ENCODE measurements at places on chromosomes 4 and X.

GRCh38 chrX:106791495-106791894 lies 11.0 kb upstream of the TBC1D8B start:
- DNase-seq: no peak

GRCh38 chr4:11814758-11815157 lies 386.1 kb upstream of the HS3ST1 start:
- no peak for DNase-seq

- DNase-seq: peak; percentile 26
Measured at GRCh38 chr4:127965803-127966175, 583 bp downstream of the ABHD18 start.

GRCh38 chr4:155738548-155738947 lies 20.3 kb upstream of the GUCY1B1 start:
- DNase-seq: no peak

DNA sequence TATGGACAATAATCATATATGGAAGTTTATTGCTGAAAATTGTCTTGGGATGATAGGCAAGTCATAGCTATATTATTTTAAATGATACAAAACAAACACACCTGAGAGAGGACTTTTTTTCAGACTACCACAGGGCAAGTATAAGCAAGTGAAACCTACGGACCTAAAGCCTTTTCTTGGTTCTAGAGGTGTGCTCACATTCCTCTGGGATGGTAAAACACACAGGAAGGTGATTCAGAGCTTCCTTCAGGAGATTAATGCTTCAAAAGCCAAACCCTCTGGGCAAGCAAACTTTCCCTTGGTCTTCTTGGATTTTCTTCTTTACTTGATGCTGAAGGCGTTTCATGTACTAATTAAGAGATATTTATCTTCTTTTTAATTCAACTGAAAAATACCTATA lies 60.1 kb upstream of the ACSL4 start:
- DNase-seq: no peak

- no peak for DNase-seq
Measured at GRCh38 chrX:19829814-19830213, 57.6 kb downstream of the SH3KBP1 start.

DNA sequence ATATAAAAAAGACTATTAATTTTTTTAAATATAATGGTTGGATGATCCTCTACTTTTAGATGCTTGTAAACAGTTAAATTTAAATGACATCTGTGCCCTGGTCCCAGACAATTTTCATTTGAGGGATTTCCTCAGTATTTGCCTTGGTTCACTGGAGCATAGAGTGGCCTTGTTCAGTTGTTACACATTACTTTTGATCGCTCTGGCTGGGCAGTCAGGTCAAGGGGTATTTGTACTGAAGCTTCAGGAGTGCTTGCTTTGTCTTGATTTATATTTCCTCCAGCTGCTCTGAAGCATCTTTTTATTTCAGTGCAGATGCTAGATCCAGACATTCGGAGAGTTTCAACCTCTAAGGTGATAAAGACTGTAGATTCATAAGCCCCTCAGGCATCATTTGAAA lies 50.0 kb downstream of the COMMD8 start:
- no peak for DNase-seq

DNA sequence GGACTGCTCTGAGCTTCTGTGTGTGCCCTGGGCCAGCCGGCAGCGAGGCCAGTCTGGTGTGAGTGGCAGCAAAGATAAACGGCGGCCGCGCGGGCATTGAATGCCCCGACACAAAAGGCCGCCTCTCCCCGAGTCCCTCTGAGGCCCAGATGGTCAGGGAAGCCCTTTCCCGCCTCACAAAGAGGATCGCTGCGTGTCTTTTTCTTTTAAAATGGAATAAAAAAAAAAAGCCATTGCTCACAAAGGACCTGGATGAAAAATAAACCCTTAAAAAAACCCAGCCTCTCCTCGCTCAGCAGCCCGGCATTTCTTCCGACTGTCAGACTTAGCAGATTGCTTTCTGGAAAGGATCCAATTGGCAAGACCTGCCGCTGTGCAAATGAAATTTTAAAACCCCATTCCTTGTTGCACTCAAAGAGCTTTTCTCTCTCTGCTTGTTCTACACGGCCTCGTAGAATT lies 578.7 kb downstream of the BCOR start:
- DNase-seq: no peak

- DNase-seq: no peak
Measured at GRCh38 chr4:24655971-24656370, 71.6 kb upstream of the DHX15 start.

- no peak for DNase-seq
Measured at GRCh38 chrX:3136161-3136961, 95.1 kb downstream of the ARSF start.

- DNase-seq: no peak
Measured at GRCh38 chr4:156137679-156138473, 184.2 kb upstream of the CTSO start.

DNA sequence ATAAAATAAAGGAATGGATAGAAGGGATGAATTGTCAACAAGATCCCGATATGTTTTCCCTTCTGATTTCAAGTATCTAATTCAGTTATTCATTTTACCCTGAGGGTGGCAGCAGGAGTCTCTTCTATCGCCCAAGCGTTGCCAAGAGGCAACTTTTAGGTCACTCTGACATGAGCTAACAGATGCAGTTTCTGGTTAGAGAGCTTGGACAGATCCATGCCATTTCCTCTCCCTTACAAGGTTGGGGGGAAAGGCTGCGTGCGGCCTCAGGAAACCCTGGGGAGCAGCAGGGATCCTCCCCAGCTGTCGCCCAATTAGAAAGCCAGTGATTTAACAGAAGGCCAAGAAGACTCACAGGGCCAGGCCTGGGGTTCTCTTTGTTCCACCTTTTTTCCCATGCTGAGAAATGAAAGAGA lies 35.3 kb upstream of the WAS start:
- DNase-seq: no peak

DNA sequence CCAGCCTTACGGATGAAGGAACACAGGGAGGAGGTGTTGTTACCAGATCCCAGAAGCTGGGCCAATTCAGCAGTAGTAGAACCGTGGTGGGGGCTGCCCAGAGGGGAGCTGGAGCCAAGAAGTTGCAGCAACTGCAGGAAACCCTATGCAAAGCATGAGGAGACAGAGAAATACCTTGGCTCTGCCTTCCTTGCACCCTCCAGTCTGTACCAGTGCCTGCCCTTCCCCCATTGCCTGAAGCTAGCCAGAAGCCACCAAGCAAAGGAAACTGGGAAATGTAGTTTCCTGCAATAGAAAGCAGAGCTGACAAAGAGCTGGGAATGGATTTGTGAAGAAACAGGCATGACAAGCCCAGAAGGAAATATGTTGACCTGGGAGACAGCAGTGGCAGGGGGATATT lies 108.7 kb upstream of the FUNDC1 start:
- DNase-seq: no peak

DNA sequence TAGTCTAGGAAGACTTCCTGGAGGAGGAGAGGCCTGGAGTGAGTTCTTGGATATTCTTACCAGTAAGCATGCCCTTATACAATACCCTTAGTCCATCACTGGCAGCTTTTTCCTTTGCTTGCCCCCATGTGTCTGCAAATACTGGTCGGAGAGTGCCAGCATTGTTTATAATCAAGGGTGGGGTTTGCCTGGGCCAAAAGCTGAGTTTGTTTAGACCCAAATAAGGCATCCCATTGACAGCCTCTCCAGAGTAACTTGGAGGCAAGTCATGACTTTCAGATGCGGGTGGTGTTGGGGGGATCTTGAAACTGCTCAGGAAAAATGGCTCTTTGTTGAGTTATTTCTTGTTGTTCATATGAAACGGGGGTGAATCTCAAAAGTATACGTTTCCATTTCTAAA lies 258.4 kb upstream of the TAPT1 start:
- no peak for DNase-seq

DNA sequence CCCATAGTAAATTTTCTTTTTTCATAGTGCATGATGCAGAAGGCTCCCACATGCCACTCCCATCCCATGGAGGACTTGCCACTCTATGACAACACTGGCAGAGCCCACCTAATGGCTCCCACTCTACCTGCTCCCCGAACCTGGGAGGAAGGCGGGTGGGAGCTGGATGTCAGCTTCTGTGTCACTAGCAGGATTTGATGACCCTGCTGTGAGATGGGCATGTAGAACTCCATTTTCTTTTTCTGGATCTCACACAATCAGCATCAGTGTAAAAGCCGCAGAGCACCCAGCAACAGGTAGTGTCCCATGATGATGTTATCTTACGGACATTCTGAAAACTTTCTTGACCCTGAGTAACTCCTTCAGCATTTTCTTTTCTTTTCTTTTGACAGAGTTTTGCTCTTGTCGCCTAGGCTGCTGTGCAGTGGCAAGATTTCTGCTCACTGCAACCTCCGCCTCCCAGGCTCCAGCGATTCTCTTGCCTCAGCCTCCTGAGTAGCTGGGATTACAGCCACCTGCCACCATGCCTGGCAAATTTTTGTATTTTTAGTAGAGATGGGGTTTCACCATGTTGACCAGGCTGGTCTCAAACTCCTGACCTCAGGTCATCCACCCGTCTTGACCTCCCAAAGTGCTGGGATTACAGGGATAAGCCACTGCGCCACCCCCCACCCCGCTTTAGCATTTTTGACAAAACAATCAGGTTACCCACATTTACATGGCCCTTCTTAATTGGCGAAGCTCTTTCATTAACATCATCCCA lies 15.0 kb upstream of the ADH1A start:
- no peak for DNase-seq

GRCh38 chrX:19373351-19373891 lies 29.7 kb downstream of the PDHA1 start:
- no peak for DNase-seq

- DNase-seq: no peak
Measured at GRCh38 chrX:21438792-21439191, 64.6 kb downstream of the CNKSR2 start.

DNA sequence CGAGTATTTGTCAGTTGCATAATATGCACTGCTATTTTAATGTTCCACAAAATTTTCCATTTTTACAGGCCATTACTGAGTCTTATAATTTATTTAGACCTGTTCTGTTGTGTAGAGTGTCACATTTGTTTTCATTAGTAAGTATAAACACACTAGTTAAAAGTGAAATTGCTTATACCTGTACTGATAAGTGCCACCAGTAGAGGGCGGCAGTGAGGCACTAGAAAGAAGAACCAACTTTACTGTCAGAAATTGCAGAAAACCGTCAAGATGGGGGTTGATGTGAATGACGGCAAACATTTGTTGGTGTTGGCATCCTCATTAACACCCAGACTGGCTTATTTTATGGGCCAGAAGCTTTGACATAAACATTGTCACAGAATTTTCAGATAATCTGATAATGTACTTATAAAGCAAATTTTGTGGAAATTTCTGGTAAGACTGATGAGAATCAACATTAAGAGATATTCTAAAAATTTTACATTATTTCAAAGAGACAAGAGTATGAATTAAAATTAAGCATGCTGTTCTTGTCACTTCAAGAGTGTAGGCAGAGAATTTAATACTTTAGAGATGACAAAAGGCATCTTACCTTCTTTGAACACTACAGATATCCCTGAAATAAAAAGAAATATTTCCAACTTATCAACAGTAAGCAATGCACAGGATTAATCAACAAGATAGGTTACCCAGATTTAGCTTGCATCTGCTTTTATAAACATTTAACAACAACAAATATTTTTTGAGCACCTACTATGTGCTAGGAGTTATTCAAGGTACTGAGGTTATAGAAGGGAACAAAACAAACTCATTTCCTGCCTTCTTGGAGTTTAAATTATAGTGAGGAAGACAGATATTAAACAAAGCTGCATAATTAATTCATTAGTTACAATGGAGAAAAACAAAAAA lies 24.9 kb downstream of the ALPK1 start:
- DNase-seq: peak; percentile 44

GRCh38 chr4:28686618-28687017 lies 1826.0 kb downstream of the STIM2 start:
- DNase-seq: no peak

DNA sequence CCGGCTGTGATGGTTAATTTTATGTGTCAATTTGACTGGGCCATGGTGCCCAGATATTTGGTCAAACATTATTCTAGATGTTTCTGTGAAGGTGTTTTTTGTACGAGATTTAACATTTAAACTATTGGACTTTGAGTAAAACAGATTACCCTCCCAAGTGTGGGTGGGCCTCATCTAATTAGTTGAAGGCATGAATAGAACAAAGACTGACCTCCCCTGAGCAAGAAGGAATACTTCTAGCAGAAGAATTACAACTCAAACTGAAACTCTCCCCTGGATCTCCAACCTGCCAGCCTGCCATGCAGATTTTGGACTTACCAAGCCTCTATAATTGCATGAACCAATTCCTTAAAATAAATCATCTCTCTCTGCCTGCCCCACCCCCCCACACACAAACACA lies 132.5 kb downstream of the DHX15 start:
- no peak for DNase-seq

- DNase-seq: no peak
Measured at GRCh38 chr4:128295255-128295654, 7.6 kb upstream of the PGRMC2 start.

DNA sequence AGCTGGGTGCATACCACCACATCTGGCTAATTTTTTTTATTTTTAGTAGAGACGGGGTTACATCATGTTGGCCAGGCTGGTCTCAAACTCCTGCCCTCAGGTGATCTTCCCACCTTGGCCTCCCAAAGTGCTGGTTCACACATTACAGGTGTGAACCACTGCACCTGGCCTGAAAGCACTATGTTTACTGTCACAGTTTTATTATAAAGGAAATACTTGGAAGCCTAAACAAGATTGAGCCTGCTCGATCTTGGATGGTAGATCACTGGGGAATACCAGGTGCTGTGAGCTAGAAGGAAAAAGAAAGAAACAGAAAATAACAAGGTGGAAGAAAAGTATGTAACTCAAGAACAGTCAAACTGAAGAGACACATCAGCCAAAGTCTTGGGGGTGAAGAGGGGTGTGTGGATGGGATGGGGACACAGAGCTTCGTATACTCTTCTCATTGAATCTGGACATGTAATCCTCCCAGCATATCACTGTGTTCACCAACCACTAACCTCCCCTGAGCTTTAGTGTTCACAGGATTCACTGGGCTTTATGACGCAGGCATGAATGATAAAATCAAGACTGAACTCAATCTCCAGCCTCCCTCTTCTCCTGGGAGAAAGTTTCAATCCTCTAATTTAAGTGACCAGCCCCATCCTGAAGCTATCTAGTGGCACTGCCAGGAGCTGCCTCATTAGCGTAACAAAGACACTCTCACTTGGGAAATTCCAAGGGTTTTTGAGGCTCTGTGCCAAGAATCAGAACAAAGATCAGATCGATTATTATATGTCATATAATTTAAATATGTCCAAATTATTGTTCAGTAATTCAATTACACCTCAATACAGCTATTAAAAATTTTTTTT lies 40.9 kb downstream of the PDS5A start:
- DNase-seq: no peak

DNA sequence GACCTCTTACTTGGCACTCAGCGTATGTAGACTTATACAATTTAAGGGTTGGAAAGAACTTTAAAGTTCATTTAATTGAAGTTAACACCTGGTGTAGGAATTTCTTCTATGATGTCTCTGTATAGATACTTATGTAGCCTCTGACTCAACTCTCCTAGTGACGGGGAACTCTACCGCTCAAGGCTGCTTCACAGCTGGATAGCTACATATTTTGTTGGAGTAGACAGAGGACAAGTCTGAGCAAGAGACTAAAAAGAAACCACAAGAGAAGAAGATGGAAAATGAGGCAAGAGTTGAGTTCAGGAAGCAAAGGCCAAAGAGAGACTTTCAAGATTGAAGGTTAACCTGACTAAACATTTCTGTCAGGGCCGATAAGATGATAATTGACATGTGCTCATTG lies 52.6 kb downstream of the GPR50 start:
- DNase-seq: no peak

All from mesothelial cell of epicardium (in vitro differentiated cells).